ENCODE measurements at places on chromosomes 2 and 18.

DNA sequence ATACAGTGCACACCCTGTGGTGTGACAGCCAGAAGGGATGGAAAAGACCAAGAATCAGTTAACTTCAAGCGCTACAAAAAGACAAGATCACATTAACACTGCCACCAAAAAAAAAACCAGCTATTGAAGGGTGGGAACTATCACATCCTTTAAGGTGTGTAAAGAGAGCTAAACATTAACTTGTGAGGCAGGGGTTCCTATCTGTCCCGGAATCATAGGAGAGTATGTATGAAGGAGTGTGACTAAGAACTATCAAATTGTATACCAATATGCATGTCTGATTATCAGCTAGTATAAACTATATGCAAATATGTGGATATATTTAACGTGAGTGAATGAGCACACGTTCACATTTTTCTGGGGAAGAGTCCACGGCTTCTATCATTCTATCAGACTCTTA, 88.4 kb upstream of the DNER start:
- no peak for DNase-seq

GRCh38 chr2:21930226-21930625, 806.5 kb downstream of the TDRD15 start:
- no peak for DNase-seq

DNA sequence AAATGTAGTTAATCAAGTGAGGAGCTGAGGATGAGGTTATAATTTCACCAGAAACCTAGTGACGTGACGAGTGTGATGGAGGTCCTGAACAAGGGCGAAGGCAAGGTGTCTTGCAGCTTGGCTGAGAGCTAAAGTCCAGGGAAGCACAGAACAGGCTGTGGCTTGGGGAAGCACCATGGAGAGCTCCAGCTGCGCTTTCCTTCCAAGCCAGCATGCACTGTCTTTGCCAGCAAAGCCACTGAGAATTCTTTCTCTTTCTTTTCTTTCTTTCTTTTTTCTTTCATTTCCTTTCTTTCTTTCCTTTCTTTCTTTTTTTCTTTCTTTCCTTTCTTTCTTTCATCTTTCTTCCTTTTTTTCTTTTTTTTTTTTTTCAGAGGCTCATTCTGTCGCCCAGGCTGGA, 239.3 kb downstream of the FBXO15 start:
- DNase-seq: no peak

- no peak for DNase-seq
These were observed 736.8 kb upstream of the SALL3 start for GRCh38 chr18:78242806-78243205.

DNA sequence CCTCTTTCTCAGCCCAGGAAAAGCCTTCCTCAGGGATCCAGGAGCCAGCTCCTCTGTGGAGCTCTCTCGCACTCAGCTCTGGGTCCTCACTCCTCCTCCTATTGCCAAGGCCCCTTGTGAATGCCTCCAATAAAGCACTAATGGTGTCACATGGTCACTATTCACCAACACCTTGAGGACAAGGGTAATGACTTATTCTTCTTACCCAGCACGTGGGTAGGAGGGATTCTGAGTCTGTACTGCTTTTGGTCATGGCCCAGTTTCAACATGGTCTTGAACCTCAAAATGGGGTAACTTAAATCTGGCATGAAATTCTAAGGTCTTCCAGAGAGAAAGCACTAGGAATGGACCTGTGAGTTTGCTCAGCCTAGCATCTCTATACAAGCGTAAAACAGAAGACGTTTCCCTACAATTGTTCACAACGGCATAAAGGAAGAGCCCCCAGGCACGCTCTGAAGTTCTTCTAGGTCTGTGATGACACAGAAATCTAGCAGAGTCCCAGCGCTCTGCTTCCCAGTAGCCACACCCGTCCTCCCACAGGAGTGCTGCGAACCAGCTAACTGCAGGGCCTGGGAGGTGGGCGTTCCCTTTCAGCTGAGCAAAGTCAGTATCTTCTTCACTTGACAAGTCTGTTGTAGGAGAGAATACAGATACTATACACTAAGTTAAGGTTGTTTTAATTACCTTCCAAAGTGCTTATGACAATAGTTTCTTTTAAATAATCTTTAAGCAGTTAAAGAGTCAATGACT, 14.6 kb upstream of the KIDINS220 start:
- no peak for DNase-seq

DNA sequence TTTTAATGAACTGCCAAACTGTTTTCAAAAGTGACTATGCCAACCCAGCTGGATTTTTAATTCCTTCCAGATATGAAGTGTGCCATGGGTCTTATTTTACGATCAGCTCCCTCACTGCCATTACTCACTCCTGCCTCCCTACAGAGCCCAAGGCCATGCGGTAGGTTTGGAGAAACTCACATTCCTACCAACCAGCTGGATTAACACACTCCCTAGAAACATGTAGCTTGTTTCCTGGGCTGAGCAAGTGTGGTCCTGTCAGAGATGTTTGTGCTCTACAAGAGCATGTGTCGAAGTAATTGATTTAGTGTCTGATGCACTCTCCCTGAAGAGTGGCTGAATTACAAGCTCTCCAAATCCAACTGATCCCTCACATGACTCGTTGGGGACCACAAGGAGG, 82.5 kb downstream of the SPP2 start:
- no peak for DNase-seq

DNA sequence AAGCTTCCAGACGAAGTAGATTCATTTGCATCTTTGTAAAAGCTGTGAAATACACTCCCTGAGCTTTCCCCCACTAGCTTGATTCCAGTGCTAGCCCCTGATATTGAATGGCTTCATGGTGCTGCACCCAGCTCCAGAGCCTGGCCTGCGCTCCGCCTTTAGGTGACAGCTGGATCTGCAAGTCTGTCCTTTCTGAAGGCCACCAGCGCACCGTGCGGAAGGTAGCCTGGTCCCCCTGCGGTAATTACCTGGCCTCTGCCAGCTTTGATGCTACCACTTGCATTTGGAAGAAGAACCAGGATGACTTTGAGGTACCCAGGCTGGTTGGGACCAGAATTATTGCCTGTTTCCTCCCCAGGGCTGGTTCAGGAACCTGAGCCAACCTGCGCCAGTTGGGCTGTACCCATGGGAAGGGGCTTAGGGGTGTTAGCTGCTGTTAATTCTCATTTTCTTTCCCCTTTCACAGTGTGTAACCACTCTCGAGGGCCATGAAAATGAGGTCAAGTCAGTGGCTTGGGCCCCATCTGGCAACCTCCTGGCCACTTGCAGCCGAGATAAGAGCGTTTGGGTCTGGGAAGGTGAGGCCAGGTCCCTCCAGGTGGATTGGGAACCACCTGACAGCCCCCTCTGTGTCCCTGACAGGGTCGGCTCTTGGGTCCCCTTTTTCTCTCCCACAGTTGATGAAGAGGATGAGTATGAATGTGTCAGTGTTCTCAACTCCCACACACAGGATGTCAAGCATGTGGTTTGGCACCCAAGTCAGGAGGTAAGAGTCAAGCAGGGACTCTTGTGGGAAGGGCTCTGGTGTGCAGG, 1.3 kb downstream of the CIAO1 start:
- peak; percentile 73 for DNase-seq

- no peak for DNase-seq
These were observed 246.2 kb downstream of the XIRP2 start for GRCh38 chr2:167134381-167135072.

DNA sequence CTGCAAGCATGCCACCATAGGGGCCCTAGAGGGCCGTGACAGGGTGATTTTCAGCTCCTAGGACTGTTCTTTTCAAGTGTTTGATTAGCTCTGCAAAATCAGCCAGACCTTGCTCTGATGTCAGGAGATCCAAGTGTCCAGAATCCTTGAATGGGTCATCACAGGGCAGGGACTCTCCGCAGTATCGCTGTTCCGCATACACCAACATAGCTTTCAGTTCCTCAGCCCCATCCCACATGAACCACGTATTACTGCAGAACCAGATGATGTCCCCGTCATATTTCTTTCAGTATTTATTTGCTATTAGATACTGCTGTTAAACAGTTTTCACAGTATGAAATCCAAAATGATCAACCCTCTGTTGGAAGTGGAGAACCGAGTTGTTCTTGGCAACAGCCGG, 46.6 kb upstream of the RFX8 start:
- DNase-seq: no peak

- no peak for DNase-seq
These were observed 67.4 kb upstream of the RPL31 start for GRCh38 chr2:100934504-100935371.

GRCh38 chr18:57436965-57437333, 1.8 kb downstream of the ONECUT2 start:
- no peak for DNase-seq

DNA sequence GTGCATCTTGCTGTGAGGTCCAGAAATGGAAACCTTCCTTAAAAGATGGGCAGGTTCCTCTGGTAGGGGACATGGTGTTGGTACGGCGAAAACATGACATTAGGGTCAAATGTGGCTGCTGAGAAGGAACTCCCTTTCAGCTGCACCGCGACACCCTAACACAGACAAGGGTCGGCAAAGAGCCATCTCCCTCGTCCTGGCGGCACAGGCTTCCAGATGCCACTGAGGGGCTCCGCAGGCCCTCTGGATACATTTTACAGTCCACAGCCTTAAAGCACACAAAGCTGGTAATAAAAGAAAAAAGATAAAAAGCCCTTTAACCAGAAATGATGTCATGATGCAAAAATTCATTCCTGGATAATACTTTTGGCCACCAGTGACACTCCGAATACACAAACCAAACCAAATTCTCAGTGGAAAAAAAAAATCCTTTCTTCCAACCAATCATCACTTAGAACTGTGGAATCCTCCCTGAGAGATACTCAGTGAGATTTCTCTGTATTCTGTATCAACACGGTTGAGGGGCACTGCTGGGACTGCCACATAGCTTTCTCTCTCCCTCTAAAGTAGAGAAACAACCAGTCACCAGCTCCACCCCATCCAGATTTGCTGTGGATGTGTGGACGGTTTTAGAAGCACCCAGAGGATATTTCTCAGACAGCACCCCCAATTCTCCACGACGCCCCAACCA, 174.8 kb downstream of the HDAC4 start:
- DNase-seq: no peak

DNA sequence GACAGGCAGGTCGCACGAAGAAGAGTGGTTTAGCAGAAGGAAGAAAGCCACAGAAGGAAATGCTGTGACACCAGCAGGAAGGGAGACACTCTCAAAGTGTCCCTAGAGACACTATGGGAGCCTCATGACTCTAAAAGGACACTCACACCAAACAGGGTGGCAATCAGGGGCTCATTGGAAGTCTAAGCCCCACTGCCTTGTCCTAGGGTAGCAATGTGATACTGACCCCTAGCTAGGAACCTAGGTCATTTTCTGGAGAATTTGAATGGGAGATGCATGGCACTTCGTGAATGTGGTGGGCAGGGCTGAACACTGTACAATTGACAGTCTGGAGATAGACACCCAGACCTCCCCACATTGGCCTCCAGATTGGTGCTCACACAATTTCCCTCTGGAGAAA, 385.0 kb downstream of the EIPR1 start:
- no peak for DNase-seq

DNA sequence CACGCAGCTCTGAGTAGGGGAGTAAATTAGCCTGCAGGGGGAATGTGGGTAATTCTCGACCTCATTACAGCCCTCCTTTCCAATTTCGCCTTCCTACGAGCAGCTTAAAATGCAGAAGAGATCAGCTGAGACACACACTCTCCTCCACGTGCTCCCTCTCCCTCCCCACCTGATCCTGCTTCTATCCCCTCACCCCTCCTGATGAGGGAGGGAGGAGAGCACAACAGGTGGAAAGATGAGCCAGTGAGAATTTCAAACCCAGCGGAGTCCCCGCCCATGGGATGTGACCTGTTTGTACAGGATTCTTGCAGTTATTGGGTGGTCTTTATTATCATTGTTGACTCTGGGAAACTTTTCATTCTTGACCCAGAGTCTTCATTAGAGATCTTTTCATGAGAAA, 35.5 kb downstream of the DDX18 start:
- no peak for DNase-seq

GRCh38 chr18:3879114-3879835, 429.3 kb downstream of the TGIF1 start:
- no peak for DNase-seq

- no peak for DNase-seq
These were observed 5.7 kb upstream of the AMER3 start for GRCh38 chr2:130749641-130750040.

- DNase-seq: no peak
These were observed 146.3 kb downstream of the GCA start for GRCh38 chr2:162490052-162490717.

DNA sequence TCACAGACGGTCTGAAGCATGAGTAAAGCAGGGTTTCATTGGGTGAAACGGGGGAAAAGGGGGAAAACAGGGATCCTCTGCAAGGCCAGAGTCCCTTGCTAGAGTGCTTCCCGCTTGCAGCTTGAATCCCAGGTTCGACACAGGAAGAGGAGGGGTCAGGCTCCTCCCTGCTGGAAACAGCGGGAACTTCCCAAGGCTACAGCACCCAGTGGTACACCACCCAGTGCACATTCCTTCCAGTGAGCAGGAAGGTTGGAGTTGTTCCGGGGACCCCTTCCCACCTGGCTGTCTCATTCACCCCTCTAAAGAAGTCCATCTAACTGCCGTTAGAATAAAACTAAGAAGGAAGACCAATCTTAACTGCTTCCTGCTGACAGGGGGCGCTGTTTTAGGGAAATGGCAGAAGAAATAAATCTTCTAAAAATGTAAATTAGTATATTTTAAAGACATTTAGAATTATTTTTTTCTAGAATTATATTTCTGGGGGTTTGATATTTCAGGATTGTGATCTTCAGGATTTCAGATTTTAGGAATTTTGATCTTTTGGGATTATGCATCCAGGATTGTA, 230.9 kb downstream of the RBM43 start:
- peak; percentile 26 for DNase-seq

GRCh38 chr2:36441816-36442215, 86.2 kb downstream of the CRIM1 start:
- no peak for DNase-seq

GRCh38 chr2:151056870-151057269, 204.8 kb downstream of the RBM43 start:
- no peak for DNase-seq
